ENCODE measurements at places on chromosomes 2 and 18.
A peak's percentile ranks its signal among the peaks of the same experiment; 100 is the strongest.

DNA sequence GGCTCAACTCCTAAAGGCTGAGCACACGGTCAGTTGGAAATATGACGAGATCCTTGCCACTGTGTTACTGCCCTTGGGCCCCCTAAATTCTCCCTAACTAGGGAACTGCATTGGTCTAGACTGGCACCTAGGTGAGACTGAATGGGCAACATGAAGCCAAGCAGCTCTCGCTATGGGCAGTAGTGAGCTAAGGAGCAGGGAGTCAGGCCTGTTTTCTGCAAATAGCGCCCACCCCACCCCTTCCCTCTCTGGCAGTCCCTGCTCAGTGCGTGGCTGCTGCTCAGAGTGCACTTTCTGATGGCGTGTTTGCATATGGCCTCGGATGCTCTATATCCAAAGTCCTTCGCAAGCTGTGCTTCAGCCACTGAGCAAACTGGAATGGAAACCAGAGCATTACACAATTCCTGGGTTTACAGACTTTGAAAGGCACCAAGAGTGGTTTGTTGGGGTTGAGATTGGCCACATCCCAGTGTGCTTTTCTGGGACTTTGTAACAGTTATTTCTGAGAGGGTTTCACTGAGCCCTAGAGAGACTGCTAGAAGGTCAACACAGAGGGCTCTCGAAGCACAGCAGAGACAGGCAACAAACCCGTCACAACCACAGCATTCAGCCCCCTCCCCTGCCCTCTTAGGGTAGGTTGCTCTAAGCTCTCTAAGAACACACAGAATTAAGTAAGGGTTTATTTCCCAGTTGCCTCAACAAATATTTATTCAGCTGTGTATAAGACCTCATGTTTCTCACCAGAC, 419.9 kb downstream of the STK39 start:
- DNase-seq = no peak

DNA sequence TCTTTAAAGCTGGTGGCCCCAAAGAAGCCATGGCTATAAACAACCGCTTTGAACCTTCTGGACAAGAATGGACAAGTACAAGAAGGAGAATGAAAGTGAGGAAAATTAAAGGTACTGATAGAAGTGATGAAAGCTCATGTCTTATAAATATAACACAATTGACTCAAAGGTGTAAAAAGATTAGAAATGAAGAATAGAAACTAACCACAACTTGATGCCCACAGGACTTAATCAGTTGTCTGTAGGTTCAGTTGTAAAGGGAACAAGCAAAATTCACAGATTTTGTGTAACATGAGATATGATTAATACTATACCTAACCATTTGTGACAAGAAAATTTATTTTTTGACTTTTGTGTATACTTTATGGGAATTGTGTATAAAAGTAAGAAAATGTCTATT, 135.7 kb downstream of the NUP35 start:
- DNase-seq = no peak

- DNase-seq = no peak
Measured at GRCh38 chr2:40642237-40642636, 190.3 kb upstream of the SLC8A1 start.

DNA sequence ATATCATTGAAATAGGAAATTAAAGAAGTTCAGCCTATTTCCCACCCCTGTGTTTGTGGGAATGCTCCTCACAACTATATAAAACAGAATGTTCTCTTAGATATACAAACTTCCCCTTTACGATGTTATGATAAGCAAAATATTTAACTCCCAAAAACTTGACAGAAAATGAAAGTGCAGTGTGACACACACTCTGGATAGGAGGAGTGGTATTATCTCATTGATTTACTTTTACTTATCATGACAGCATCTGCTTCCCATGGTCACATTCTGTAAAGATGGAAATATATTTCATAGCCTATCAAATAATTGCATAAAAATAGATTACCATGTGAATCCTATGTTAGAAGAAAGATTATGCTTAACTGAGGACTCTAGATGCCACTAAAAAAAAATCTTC, 96.6 kb upstream of the STK17B start:
- DNase-seq = no peak

DNA sequence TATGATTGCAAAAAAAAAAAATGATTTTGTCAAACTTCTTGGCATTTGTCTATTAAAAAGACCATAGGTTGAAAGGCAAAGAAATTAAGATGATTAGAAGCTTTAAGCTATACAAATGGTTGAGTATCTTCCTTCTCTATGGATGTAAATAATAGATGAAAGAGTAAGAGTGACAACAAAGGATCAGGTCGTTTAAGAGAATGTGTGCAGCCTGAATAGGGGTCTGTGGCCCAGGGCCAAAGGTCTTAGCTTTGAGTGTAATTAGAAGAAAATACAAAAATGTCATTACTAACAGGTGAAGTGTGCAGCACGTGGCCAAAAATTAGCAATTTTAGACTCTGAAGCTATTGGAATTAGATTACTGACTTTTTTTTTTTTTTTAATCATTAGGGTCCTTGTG, 122.4 kb downstream of the GREB1L start:
- no peak for DNase-seq

- no peak for DNase-seq
Measured at GRCh38 chr2:12109363-12110017, 363.1 kb downstream of the LPIN1 start.

GRCh38 chr2:157182834-157183396, 74.6 kb upstream of the GALNT5 start:
- DNase-seq = no peak

DNA sequence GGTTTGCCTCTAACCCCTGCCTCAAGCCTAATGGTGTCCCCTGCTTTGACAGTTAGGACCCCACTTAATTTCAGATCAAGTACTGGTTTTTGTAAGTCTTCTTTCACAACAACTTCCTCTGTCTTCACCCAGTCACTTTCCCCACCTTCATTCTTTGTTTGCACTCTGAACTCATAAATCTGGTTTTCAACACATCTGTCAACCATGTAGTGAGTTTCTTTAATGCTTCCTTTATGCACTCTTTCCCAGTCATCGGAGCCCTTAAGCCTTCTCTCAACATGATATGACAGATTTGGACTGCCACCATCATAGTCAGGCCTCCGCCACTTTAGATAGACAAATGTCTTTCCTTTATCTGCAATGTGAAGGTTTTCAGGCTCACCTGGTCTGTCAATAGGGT, 109.1 kb downstream of the PLEKHA3 start:
- DNase-seq = no peak

DNA sequence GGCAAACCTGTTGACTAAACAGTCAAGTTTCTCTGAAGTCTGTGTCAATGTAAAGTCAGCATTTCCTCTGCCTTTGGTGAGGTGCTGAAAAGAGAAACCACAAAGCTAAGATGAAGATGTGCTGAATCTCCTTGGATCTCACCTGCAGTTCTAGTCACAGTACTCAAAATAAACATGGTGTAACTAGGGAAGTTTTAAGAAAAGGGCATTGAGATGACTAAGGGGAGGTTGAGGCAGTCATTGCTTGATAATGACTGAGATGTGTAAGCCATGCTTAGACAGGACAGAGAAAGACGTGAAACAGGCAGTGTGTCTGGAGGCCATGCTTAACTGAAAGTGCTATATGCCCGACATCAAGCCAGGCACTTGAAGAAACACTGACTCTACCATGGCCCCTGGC, 1010.0 kb upstream of the CELF4 start:
- no peak for DNase-seq

DNA sequence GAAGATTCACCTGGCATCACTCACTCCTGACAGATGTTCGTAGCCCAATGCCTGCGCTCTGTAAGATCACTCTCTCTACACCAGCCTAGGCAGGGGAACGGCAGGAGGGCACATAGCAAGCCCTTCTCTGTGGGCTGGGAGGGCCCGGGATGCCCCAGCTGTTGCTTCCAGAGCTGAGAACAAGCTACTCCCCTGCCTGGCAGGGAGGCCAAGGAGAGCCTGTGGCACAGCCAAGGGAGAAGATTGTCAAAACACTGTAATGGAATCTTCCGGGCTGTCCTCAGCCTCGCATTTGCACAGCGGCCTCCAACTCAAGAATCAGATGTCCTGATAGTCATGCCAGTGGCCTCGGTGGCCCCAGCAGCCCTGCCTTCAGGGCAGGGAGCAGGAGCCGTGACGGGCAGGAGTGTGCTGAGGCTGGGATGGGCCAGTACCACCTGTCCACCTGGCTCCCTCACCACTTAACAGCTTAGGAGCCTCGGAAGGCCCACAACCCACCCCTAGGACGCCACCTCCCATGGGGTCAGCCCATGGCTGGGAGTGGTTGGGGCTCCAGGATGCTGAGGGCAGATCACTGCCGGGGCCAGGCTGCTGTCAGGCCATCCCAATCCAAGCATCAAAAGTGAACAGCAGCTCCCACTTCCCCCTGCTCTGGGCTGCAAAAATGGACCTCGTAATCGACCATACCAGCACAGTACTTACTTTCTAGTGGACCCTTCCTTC, 21.9 kb upstream of the SLC35F6 start:
- DNase-seq = no peak

DNA sequence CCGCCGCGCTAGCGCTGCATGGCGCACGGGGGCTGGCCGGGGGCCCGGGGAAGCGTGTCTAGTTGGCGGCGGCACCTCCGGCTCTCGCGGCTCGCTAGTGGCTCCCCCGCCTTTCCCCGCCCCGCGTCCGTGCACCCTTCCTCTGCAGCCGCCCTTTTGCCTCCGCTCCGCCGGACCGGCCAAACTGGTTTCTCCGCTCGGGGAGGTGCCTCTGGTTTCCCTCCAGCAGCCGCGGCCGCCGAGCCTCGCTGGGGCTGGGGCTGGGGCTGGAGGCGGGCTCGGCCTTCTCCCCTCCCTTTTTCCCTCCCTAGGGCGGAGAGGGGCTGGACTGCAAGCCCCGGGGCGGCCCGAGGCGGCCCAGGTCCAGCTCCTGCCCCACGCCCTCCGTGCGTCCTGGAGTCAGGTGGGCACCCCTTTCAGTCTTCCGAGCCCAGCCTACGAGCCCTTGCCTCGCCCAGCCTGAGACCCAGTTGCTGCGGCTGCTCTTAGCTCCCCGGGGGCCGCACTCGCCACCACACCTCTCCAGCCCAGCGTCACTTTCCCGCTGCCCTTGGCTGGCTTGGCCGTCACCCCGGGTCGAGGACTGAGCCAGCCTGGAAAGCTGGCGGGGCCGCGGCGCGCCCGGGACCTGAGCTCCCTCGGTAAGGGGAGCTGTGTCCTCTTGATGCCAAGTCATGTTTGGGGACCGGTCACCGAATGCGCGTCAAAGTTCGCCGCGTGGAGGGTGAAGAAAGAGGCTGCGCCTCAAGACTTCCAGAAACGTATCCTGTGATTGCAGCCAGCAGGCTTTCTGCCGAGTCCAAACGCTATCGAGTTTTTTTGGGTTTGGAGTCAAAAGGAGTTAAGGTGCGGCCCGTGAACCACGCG, at the start of gene ATP8B1:
Gene ATP8B1 (minus strand): TSS at position 213 of the 867 bp plus-strand sequence. CDS start 71,508 bp downstream, outside the sequence.
- peak; percentile 65 for DNase-seq

DNA sequence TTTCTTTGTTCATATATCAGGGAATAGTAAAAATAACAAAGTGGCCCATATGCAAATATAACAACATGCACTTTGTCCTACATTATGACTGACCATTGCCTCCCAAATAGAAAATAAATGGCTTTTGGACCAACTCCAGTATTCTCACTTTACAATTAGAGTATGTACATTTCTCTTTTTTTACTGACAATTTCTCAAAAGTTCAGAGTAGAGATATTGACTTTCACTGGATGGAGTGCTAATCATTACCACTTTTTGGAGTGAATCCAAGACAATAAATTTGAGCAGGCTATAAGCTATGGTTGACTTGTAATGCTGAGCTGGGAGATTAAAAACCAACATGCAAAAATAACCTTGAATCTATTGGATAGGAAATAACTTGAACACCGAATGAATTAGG, 987.4 kb downstream of the SUCLG1 start:
- no peak for DNase-seq
